GM23338 (cell line): ENCODE measurements at places on chromosomes 3 and 15.

DNA sequence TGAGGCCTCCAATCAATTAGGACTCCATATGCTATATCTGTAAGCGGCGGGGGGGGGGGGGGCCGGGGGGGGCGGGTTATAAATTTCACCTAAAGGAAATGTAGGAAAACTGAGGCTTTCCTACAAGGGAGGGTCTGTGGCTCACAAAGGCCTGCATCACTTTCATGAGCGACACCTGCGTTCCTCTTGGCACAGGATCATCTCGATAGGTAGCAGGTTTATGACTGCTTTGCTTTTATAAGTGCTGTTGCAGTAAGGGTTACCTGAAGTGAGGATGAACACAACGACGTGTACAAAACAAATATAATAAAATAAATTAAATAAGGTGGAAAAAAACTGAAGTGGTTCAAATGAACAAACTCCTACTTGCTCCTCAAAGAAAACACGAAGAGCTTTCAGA lies 194.3 kb downstream of the FOXP1 start:
- DNase-seq, result no peak

DNA sequence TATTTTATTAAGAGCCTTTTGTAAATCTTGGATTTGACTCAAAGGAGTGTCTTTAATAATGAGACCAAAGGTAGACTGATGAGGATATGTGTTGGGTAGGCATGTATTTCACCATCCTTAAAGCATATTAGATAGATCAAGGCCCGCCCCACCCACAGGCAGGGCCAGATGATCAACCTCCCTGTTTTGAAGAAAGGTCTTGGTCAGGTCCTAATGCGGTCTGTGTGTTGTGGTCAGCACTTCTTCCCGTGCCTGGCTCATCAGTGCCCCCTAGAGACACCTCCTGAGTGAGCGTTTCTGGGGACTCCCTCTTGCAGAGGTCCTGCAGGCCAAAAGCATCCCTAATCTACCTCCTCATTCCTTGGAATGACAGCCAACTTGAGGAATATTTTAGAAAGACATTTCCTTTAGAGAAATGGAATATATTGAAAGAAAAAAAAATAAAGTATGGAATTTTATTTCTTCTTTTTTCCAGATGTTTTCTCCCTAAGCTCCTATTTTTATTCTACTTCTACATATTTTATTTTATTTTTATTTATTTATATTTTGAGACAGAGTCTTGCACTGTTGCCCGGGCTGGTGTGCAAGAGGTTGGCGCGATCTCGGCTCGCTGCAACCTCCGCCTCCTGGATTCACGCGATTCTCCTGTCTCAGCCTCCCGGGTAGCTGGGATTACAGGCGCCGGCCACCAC lies 6.0 kb downstream of the TM4SF4 start:
- DNase-seq, result peak; percentile 88

DNA sequence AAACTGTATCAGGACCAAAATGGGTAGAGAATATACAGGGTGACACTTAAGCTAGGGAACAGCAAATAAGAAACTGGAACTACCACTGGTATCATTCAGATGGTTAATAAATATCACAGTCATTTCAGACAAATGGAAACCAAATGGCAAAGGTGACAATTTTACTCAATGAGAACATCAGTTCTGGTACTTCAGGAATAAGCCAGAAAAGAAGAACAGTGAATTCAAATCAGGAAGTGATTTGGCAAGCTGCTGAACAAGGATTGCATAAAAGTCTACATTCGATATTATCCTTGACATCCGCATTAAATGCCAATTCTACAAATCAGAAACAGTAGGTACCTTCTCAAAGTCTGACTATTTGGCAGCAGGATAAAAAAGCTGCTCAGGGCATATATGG lies 23.5 kb upstream of the STIMATE start:
- DNase-seq, result no peak

GRCh38 chr15:29062179-29062591 lies 176.4 kb downstream of the APBA2 start:
- no peak for DNase-seq

GRCh38 chr3:57959423-57960173 lies 48.6 kb upstream of the FLNB start:
- DNase-seq, result peak; percentile 62

- DNase-seq, result peak; percentile 92
These were observed 15.5 kb downstream of the TATDN2 start for GRCh38 chr3:10263646-10264363.

DNA sequence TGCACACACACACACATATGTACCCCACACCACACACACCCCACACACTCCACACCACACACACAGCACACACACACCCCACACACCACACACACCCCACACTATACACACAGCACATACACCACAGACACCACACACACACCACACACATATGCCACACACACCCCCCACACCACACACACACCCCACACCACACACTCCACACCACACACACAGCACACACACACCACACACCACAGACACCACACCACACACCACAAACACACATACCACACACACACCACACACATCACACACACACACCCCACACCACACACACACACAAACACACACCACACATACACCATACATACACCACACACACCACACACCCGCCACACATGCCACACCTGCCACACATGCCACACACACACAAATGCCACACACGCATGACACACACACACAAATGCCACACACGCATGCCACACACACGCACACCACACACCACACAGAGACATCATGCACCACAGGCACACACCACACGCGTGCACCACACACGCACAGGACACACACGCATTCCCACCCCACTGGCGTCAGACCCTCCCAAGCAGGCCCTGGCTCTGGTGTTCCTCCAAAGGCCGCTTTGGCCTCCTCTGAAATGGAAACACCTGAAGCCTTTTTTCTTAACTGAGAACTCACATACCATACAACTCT lies 15.7 kb downstream of the CHST13 start:
- no peak for DNase-seq

- no peak for DNase-seq
These were observed 68.2 kb upstream of the TJP1 start for GRCh38 chr15:29890336-29891095.

DNA sequence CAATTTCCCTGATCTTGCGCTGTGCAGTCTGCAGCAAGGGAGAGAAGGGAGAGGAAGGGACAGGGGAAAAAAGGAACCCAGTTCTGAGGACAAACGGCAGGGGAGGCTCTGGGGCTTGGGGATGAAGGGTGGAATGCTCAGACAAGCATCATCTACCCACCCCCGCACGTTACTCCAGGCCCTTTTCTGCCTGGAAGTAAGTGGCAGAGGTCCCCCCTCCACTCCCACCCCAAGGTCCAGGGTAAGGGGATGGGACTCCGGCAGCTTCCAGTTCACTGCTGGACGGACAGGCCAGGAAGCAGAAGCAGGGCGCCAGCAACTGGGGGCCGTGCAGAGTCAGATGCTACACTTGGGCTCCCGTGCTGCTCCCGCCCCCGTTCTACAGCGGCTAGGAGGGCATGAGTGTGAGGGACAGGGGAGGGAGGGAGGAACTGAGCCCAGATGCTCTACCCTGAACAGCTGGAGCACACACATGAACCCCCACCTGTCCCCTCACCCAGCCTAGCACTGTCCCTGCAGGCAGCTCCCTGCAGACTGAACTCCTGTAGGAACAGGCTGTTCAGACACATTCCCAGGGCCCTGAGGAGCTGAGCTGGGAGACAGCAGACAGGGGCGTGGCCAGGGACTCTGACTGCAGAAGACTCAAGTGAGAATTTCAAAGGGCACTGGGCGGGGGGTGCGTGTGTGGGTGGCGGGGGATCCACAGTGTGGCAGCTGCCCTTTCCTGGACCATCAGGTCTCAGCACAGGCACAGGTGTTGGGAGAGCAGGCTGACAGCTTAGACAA lies 59.7 kb downstream of the SENP2 start:
- DNase-seq, result peak; percentile 57

DNA sequence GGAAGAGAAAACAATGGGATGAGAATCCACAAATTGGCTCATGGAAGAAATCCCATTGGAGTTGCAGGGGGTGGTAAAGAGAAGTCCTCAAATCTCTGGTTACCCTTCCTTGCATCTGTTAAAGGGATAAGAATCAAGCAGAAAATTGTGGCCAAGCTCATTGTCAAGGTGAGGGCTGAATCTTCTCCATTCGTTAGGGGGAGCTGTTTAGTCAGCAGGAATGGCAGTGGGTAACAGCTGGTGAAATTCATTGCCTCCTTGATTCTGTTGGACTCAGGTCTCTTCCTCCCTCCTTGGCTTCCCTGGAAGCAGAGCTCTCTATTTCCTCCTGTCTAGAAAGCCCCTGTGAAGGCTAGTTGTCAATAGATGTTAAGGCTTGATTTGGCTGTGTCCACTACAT lies 343.1 kb upstream of the SEMA6D start:
- peak; percentile 70 for DNase-seq

GRCh38 chr15:70035719-70036077 lies 62.0 kb downstream of the TLE3 start:
- DNase-seq, result no peak

DNA sequence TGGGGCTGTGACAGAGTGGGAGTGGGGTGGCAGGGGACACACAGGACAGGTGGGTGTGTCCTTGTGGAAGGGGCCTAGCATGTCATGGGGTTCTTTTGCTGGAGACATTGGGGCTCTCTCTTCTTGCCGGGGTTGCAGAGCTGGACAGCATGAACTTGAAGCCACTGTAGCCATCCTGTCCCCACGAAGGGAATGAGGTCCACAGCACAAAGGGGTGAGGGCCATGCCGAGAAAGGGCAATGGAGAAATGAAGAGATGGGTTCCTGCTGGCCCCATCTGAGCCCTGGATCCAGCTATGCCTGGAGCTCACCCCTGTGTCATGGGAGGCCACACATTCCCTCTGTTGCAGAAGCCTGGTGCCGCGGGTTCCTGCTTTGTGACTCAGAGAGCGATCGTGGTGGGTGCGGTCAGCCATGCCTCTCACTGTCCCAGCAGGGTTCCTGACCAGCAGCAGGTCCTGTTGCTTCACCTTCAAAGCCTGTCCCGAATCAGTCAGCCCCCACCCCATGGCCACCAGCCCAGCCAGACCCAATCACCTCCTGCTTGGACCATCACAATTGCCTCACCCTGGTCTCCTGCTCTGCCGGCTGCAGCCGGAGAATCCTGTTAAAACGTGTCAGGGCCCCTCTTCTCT lies 50.0 kb downstream of the DNAJB8 start:
- DNase-seq, result no peak

DNA sequence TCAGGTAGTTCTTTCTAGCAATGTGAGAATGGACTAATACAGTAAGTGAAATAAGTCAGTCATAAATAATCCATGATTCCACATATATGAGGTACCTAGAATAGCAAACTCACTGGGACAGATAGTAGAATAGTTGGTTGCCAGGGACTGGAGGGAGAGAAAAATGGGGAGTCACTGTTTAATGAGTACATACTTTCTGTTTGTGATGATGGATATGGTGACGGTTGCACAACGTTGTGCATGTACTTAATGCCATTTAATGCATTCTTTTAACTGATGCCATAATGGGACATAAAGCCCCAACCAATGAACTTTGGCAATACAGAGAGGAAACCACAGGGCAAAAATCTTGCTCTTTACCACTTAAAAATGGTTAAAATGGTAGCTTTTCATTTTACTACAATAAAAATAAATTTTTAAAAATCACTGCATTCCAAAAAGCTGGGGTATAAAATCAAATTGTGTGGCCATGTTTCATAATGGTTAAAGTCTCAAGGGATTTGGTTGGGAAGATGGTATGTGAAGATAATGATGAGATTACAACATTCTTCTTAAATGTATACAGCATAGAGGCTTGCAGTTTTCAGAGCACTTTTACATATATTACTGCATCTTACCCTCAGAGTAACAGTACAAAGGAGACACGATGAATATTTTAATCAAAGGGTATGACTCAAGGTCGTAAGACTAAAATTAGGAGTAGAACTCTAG lies 45.2 kb downstream of the ADAM10 start:
- DNase-seq, result no peak

- no peak for DNase-seq
These were observed 17.5 kb downstream of the PLA2G4F start for GRCh38 chr15:42138968-42139386.

DNA sequence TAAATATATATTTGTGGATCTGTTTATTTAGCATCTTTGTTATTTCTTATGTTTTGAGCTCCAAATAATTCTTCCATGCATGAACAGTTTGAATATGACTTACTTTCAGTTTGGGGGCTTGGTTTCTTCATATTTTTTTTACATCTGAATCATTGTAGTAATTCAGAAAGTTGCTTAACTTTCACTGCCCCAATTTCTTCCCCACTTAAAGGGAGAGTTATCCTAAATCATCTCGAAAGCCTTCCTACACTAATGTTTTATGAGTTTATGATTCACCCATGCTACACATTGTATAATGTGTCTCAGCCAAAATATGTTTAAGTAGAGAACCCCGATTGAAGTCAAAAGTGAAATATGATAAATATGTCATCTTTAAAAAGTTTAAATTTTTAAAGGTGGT lies 47.8 kb downstream of the SPRED1 start:
- no peak for DNase-seq

- no peak for DNase-seq
These were observed 44.3 kb upstream of the TLE3 start for GRCh38 chr15:70142072-70142321.

DNA sequence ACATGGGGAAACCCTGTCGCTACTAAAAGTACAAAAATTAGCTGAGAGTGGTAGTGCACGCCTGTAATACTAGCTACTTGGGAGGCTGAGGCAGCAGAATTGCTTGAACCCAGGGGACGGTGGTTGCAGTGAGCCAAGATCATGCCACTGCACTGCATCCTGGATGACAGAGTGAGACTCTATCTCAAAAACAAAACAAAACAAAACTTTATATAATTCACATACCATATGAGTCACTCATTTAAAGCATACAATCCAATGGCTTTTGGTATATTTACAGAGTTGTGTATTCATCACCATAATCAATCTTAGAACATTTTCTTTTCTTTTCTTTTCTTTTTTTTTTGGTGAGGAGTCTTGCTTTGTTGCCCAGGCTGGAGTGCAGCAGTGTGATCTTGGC lies 8.7 kb downstream of the PXK start:
- no peak for DNase-seq

- no peak for DNase-seq
These were observed 23.8 kb downstream of the CFAP161 start for GRCh38 chr15:81157939-81158223.

DNA sequence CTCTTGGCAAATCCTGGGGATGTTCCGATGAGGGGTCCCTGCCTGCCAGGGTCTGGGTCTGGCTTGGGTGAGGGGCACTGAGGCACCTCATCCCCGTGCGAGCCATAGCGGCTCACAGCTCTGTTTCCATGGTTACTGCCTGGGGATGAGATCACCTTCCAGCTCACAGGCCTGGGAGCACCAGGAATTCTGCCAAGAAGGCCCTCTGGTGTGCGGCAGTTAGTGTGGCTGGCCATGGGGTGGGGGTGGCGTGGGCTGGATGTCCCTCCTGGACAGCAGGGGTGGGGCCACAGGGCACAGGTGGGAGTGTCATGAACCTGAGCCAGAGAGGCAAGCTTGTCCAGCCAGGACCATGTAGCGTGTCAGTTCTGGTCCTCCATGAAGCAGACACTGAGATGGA lies 22.1 kb upstream of the PRR23E start:
- no peak for DNase-seq

DNA sequence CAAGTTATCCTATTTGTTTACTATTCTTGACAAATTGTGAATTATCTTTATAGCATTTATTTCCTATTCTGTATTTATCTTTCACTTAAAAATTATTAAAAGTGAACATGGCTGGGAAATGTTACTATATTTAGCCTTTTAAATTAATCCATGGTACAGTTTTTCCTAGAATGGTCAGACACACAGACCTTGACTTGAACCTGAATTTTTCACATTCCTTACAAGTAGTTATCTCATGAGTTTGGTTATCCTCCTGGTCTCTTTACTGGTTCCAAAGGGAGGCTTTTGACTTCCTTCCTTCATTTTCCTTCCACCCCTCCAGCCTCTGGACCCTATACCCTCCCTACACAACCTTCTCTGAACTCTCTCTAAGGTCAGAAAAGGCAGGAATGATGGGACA lies 280.6 kb downstream of the SATB1 start:
- no peak for DNase-seq
